ENCODE measurements at places on chromosomes 7 and 10.

DNA sequence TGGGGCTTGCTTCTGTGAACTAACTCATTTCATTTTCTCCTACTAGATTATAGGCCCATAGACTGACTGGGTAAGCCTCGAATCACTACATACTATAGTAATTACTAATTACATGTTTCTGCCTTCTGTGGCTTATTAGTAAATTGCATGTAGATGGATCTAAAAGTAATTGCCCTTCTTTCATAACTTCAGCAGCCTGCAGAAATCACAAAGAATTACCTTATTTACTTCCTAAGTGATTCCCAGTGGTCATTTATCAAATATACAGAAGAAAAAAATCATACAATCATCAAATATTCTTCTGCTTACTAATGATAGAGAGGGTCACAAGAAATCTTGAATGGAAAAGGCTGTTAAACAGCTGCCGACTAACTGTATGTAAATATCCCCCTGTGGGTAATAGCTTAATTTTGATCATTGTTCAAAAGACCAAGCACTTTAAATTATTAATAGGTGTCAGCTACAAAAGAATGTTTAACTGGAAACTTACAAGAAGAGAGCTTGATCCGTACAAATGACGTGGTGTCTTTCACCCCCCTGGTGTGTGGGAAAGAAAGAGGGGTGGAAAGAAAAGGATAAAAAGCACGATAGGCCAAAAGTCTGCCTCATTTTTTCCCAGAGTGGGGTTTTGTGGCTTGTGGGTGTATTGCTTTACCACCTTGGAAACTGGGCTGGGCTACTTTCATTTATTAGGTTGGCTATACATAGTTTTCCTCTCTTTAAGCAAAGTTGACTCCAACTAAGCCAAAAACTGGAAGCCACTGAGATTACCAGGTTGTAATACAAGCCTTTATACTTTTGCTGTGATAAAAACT, 361.8 kb upstream of the ZMIZ1 start:
- DNase-seq: no peak

- DNase-seq: peak; percentile 22
Observed at GRCh38 chr7:16742547-16742946, 11.0 kb upstream of the TSPAN13 start.

DNA sequence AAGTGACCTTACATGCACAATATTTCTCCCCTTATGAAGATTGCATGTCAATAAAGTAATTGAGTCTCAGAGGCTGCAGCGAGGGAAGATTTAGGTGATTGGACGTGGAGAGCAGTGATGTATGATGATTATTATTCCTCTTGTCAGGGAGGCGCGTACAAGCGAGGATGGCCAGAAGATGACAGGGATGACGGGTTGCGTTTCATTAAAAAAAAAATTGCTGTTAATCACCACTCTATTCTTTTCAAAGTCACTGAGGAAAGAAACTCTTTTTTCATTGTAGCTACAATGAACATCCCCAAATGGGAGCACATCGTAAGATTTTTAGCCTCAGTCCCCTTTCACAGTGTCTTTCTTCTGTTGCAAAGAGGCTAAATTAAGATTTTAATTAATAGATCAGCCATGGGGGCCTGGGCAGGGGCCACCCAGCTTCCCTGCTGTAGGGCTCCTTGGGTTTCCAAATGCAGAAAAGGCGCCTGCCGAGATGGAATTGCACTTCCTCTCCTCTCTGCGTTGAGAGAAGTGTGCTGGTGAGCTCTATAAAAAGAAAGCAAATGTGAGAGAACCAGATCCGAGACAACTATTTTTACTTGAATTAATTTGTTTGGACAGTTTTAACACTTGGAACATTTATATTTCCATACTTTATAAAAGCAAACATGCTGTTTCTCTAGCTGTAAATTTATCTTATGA, 998.1 kb downstream of the LRMDA start:
- DNase-seq: no peak

GRCh38 chr7:70627461-70627860, 504.5 kb upstream of the GALNT17 start:
- no peak for DNase-seq

- peak; percentile 91 for DNase-seq
Observed at GRCh38 chr10:5234106-5234860, 37.6 kb downstream of the AKR1C4 start.

DNA sequence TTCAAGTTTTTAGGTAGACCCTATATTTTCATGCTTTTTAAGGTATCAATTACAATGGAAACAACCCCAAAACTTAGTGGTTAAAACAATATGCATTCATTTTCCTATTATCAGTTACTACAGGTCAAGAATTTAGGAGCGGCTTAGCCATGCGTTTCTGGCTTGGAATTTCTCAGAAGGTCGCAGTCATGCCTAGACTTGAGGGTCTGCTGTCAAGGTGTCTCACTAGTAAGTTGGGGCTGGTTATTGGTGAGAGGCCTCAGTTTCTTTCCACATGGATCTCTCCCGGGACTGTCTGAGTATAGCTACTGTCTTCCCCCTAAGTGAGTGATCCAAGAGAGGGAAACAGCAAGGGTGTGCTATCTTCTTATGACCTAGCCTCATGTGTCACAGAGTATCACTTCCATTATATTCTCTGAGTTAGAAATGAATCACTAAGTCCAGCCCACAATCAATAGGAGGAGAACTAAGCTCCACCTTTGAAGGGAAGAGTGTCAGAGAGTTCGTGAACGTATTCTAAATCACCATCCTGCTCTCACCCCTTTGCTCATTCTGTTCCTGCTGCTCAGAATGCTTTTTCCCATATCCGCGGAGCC, 80.5 kb downstream of the RTKN2 start:
- no peak for DNase-seq

Data from OCI-M1 (cell line).